ENCODE measurements at places on chromosomes 16 and 17.
A peak's percentile ranks its signal among the peaks of the same experiment; 100 is the strongest.

GRCh38 chr16:51949282-51949681 is 597.7 kb downstream of the TOX3 start:
- ATAC-seq: no peak

DNA sequence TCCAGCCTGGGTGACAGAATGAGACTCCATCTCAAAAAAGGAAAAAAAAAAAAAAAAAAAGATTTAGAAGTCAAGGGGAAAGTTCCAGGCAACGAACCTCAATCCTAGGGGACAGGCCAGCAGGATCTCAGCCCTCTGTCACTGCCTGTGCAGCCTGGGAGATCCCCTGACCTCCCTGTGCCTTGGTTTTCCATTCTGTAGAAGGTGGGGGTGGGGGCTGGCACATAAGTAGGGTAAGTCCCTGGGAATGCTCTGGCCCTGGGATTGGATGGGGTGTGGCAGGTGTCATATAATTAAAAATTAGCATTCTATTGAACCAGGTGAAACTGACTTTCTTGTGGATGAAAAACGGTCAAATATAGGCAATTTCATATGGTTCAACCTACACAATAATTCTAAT is 90.5 kb downstream of the C16orf78 start:
- no peak for ATAC-seq

DNA sequence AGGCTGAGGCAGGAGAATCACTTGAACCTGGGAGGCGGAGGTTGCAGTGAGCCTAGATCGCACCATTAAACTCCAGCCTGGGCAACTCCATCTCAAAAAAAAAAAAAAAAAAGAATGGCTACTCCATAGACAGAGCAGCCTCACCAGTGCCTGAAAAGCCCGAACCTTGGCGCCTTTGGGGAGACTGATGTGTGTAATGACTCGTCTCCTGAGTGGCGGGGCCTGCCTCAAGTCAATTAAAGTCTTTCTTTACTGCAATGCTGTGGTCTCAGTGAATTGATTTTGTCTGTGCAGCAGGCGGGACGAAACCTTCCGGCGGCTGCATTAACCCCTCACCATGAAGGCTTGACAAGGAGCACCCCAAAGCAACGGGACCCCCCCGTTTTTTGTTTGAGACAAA is 3.5 kb upstream of the UQCC4 start:
- no peak for ATAC-seq

DNA sequence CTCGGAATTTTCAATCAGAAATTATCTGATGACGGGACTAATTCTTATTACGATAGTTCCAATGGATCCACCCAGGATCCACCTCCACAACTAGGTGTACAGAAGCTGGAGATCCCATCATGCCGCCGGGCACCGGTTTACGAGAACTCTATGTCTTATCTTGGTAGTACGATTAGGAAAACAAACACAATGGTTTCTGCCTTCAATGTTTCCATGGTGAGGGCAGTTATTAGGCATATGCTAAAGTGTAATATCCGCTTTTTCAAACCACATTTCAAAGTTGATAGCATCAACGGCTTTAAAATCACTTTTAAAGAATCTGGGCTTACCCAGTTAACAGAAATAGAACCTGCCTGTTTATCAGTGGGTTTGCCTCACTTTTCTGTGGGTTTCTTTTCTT is 705.7 kb downstream of the MAF start:
- no peak for ATAC-seq

GRCh38 chr16:82192665-82193064 is 22.6 kb upstream of the MPHOSPH6 start:
- peak; percentile 88 for ATAC-seq

DNA sequence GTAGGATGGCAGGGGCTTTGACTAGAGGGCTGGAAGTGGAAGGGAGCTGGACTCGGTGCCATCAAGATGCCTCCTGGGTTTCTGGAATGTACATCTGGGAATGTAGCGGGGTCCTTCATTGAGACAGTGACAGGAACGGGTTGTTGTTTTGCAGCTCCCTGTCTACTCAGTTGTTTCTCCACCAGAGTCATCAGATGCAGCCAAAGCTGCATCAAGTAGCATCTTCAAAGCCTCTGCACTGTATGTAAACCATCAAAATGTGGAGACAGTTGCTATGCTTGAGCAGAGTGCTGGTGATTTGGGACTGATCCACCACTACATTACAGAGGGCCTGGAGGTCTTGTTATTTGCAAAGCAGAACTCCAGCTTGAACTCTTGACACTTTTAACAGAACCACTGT is 25.1 kb upstream of the MEAK7 start:
- no peak for ATAC-seq

DNA sequence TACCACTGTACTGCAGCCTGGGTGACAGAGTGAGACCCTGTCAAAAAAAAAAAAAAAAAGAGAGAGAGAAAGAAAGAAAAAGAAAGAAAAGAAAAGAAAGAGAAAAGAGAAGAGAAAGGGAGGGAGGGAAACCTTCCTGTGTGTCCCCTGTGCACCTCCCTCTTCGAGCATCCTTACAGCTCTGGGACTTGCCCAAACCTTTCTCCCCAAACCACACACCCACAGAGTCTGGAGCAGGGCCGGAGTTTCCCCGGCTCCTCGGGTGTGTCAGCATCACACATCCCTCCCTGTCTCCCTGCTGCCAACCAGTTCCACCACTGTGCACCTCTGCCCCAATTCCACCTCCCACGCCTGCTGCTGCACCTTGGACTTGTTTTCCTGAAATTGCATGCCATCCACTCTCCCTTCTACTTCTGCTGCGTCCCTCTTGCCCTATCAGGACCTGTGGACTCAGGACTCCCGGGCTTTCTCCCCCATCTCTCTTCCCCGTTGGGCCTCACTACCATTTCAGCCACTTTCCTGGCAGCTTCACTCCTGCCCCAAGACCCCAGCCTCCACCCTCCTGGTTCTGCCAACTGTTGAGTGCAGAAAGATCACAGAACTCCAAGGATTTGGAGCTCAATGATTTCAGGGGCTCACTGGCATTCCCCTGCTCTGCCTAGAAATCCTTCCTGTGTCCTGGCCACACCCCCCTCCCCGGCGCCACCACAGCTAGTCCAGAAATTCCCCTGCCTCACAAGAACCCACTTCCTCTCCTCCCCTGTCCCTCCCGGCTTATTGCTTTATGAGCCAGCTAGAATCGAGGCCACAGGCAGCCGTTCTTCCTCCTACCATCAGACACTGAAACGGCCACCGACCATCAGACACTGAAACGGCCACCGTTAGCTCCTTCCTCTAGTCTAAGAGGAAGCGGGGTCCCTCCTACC is 3.7 kb upstream of the CDK3 start:
- peak; percentile 89 for ATAC-seq

DNA sequence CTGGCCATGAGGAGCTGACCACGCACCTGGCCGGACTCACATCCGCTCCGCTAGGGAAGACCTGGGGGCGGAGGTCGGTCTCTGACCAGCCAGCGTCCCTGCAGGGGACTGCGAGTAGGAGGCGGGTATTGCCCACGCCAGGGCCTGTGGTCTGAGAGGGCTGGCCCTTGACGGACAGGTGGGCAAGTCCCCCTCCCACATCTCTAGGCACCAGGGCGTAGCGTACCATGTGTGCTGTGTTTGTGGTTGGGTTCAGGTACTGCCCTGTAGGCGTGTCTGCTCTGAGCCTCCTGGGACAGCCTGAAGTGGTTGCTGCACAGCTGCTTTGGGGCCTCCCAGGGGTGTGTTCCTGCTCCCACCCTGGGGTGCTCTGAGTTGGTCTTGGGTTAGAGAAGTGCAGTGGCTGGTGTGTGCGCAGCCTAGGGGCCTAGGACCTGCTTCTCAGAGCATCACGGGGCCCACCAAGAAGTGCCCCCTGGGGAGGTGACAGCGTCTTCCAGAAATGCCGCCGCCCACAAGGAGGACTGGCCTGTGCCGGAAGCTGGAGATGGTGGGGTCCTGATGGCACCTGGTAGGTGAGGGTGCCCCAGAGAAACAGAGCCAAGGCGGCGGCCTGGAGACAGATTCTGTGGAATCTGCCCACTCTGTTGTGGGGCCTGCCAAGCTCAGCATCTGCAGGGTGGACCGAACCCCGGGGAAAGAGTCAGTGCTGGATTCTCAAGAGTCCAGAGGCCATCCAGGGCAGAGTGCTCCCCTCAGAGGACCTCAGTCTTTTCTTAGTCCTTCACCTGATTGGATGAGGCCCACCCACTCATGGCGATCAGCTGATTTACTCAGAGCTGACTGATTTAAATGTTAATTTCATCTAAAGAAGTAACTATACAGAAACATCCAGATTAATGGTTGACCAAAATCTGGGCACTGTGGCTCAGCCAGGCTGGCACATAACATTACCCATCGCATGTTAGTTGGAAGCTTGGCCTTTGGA is 48.3 kb downstream of the WDR45B start:
- ATAC-seq: no peak

GRCh38 chr17:58338841-58339754 is 10.5 kb upstream of the TSPOAP1 start:
- peak; percentile 28 for ATAC-seq

GRCh38 chr17:58379511-58379824 is 27.5 kb upstream of the SUPT4H1 start:
- ATAC-seq: no peak

DNA sequence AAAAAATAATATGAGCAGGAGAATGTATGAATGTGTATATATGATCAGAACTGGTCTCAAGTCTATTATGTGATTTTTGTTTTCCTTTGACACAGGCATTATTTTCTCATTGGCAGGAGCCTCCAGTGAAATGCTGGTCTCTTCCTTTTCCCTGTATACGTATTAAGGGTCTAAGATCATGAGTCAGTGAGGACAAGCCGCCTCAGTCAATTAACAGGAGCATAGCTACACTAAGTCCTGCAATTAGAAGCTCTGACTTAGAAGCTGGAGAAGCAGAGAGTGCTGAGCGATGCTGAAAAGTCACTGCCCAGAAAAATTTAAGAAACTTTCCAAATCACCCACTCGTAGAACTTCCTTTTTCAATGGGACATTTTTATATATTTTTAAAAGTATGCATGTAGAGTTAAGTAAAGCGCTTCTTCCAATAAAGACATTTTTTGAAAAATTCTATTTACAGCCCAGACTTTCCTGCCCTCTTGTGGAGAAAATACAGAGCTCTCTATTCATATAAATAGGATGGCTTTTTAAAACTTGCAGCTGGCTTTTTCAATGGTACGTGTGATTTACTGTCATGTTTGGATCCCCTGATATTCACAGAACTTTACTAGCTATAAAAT is 70.2 kb upstream of the PSMD7 start:
- no peak for ATAC-seq

DNA sequence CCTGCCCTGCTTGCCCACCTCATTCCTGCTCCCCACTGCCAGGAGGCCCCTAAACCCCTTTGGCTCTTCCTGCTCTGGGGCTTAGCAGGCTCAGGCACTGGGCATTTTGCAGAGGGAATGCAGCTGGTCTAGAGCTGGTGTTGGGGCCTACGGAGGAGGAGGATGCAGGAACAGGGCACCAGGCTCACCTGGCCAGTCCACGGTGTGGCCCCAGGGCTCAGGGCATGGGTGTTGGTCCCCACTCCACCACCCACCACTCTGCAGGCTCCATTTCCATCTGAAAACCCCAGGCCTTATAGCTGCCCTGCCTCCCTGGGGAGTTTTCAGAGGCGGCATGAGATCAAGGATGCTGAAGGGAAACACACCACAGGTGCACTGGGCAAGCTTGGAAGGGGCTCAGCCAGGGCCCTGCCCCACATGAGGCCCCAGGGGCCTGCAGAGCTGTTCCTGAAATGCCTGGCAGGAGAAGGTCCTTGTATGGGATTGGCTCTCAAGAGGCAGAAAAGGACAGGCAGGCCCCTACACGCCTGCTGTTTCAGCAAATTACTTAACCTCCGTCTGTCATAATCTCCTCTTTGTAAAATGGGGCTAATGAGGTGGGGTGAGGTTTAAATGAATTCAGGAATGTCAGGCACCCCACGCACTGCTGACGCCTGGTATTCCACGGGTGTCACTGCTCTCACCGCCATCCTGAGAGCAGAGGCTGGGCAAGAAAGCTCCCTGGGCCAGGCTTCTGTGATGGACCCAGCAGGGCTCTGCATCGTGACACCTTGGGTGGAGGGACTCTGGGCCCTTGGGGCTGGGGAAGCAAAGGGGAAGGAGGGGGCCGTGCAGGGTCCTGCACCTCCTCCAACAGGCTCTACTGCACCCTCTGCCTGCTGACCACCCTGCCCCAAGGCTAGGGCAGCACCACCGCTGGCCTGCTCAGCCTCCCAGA is 9.3 kb downstream of the SLC47A2 start:
- ATAC-seq: peak; percentile 92

- no peak for ATAC-seq
These were observed 119.4 kb downstream of the USP31 start for GRCh38 chr16:23029733-23030420.

- ATAC-seq: no peak
These were observed 81.6 kb upstream of the CHMP6 start for GRCh38 chr17:80910043-80910442.

DNA sequence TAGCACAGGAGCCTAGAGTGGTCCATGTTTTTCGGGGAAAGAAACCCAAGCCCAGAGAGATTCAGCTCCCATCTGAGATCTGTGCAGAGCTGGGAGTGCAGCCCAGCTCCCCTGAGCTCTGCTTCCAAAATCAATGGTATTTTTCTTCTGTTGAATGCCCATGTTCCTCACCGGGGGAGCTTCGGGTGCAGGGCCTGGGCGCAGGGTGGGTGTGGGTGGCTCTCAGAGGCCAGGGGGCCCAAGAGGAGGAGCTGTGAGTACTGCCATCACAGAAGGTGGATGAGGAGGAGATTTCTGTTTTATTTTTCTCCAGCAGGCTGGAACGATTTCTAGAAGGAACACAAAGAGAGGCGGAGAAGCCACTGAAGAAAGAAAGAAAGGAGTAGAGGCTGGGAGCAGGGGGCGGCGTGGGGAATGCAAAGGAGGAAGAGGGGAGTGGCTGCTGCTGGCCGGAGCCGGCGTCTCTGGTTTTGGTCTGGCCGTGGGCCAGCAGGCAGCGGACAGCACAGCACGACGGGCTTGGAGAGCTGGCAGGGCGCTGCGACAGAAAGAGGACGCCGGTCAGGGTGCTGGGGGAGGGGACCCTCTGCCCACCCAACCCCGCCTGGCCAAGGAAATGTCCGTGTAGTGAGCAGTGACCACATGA is 76.2 kb upstream of the KSR1 start:
- no peak for ATAC-seq

DNA sequence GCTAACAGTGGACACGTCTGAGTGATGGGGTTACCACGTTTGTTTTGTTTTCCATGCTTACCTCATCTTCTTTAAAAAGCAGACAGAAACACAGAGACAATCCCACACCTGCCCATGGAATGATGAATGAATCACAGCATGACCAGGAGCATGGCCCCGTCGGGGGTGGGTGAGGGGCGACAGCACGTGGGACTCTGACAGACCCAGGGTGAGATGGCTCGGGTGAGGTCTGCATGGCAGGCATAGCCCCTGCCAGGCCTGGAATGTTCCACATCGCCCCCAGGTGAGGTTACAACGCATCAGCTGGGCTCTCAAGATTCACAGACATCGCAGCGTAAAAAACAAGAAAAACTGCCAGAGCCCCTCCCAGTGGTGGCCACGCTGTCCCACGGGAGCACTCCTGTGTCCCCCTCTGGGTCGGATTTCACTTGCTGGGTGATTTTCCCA is 18.1 kb downstream of the SLC7A5 start:
- no peak for ATAC-seq

DNA sequence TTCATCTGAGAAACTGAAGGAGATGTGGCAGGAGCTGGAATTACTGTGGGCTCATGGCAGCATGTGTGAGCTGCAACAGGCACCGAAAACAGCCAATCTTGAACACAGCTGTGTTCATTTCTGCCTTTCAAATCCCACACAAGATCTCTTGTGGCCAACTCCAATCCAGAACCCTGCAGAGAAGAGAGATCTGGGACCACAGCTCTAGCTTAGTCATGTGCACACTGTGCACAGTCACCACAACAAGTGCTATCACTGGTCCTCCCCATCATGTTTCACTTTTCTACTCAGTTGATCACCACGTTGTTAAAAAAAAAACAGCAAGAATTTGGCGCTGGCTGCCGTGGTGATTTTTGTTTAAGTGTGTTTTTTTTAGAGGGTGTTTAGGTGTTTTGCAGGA is 254.5 kb upstream of the ELAC2 start:
- ATAC-seq: no peak

GRCh38 chr16:363766-364490 is 6.4 kb downstream of the MRPL28 start:
- no peak for ATAC-seq

All from esophagus mucosa (tissue), 1 donor.